ENCODE measurements at places on chromosomes 16 and 17.

GRCh38 chr16:4402439-4403132 is 13.8 kb downstream of the CORO7 start:
- DNase-seq = peak; percentile 71

- DNase-seq = no peak
Observed at GRCh38 chr16:58339452-58339981, 44.7 kb upstream of the PRSS54 start.

DNA sequence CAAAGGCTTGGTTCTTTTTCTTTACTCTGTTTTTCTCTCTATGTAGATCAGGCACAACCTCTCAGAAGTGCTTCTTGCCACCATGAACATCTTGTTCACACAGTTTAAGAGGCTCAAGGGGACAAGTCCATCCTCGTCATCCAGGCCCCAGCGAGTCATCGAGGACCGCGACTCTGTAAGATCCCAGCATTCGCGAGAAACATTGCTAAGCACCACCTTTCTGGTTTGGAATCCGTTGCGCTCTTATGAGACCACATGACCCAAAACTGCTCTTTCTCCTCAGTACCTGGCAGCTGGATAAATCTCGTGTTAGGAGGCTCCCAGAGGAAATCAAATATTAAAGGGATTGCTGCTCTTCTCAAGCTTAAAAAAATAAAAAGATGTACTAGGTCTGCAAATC is 23.3 kb upstream of the SLC12A3 start:
- DNase-seq = no peak

DNA sequence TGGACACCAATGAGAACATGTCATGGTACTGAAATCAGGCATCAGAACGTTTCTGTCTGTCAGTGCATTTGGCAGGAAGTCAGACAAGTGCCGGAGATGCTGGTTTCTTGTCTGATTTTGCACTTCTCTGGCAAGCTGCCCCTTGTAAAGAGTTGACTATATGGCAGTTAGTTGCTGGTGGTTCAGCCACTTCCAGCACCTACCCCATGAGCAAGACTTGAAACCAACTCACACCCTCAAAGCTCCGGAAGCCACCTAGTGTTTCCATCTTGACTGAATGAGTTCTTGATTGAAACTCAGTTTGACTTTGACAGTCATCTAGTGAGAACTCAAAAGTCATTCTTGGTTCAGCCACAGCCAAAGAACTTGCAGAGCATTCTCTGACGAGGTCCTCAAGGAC is 225.1 kb downstream of the SPECC1 start:
- DNase-seq = peak; percentile 83

GRCh38 chr17:19380481-19381301 is 2.4 kb downstream of the MAPK7 start:
- DNase-seq = no peak

- DNase-seq = no peak
Observed at GRCh38 chr17:1972487-1973160, 52.5 kb downstream of the RTN4RL1 start.

GRCh38 chr17:46192439-46193150 is 634 bp downstream of the KANSL1 start:
- peak; percentile 82 for DNase-seq

GRCh38 chr17:63178530-63178929 is 212.5 kb downstream of the TANC2 start:
- DNase-seq = no peak

DNA sequence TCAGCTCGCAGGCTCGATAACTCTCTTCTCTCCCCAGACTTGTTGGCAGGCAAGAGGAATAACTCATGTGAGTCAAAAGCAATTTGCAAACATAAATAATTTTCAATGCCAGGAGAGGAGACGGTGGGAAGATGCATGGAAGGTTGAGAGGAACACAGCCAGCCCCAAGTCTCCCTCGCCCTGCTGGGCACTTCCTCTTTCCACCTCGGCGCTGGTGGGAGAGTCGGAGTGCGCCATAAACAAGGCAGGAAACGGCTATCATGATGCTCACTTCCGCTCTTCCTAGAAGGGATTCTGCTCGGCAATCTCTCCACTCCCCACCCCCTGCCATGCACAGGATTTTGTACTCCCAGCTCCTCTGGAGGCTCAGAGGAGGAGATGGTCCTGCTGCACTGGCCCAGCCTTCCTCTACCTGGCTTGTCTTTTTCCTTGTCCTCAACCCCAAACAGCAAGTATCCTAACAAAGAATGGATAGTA is 13.0 kb downstream of the CBX4 start:
- no peak for DNase-seq

GRCh38 chr17:12137859-12138258 is 117.2 kb downstream of the MAP2K4 start:
- no peak for DNase-seq

Data from GM12865 (cell line).